ENCODE measurements at places on chromosomes 4 and X.

DNA sequence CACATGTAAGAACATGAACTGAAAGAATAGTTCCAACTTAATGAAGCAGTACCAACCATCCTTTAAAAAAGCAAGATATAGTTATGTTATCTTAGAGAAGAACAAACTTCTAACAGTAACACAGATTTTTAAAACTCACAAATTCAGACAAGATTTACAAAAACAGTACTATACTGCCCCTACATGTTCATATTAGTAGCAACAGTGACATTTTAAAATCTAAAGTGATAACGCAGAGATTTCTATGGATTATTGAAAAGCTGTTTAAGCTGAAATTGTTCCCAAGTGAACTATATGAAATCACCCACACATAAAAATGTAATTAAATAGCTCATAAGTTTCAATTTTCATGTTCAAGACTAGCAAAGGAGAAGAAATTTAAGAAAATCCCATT lies 166.0 kb downstream of the FBXW7 start:
- no peak for DNase-seq

DNA sequence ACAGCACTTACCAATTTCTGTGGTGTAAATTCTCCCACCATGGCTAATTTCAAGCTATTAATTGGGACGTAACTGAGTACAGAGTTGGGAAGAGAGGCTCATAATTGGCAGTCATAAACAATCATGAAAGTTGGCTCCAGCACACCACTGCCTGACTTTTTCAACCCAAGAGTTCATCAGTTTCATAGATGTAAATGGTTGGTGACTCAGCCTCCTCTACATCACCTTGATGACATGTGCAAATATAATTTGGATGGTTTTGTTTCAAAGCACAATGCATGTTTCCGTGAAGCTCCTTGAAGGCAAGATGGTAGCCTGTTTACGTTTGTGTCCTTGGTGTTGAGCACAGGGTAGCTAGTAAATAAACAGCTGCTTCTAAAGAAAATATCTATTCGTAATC lies 235.1 kb downstream of the LDB2 start:
- peak; percentile 19 for DNase-seq

DNA sequence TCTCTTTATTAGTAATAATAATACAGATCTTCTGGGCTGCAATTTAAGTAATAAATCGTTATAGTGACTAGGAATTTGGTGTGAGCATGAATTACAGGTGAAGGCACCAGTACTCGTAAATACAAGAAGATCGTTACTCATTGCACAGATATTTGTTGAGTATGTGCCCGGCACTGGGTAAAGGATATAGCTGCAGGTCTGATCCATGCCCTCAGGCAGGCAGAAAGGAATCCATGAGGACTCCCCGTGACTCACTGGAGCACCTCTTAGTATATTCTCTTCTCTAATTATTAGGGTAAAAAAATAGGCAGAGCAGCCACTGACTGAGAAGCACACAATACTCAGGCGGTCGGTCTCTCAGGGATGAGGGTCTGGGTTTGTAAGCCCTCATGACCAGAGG lies 868.3 kb downstream of the RAB28 start:
- no peak for DNase-seq

- DNase-seq, result no peak
These were observed 15.6 kb upstream of the TMEM131L start for GRCh38 chr4:153450544-153450917.

DNA sequence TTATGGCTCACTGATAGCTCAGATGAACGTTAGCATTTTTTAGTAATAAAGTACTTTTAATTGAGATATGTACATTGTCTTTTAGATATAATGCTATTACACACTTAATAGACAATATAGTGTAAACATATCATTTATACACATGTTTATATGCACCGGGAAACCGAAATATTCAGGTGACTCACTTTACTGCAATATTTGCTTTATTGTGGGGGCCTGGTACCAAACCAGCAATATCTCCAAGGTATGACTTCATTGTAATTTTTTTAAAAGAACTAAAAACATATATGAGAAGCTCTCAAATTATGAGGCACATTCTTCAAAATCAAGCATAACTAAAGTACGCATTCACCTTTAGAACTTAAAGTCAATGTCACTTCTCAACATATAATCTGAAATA lies 231.2 kb upstream of the SLC7A11 start:
- no peak for DNase-seq

DNA sequence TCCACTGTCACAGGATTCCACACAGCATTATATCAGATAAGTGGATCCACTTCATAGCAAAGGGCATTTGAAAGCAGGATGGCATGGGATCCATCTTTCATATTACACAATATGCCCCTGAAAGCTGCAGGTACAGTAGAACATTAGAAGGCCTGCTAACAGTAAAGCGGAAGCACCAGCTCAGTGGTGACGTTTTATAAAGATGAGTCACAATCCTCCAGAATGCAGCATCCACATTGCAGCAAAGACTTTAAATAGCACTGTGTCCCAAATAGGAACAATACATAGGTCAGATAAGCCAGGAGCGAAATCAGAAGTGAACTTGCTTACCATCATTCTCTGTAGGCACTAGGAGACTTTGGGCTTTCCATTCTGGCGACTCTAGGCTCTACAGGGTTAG lies 609.5 kb upstream of the FAT1 start:
- DNase-seq, result no peak

- no peak for DNase-seq
These were observed 197.6 kb downstream of the BCOR start for GRCh38 chrX:39899856-39900776.

DNA sequence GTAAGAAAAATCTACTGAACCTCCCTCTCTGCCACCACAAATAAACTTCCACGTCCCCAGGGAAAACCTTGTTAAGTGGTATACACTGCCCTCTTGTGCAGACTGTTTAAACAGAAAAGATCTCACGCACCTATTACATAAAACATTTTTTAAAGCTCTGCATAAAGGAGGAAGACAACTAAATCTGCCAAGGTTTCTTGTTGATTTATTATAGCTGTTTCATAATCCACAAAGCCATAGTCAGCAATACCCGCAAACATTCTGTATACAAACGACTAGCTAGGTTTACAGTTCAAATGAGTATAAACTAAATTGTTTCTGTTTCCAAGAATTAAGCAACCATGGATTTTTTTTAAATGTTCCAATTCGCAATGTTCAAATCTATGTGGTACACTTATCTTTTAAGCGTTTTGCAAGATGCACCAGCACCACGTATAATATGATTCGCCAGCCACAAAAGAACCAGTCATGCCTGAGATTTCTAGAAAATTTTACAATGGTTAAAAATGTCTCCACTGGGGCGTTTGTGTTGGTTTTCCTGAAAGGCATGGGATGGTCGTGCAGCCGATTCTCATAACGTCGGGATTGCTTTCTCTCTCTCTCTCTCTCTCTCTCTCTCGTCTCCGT lies 164.6 kb downstream of the PRKX start:
- peak; percentile 43 for DNase-seq

GRCh38 chr4:127188847-127189246 lies 443.9 kb upstream of the INTU start:
- no peak for DNase-seq

DNA sequence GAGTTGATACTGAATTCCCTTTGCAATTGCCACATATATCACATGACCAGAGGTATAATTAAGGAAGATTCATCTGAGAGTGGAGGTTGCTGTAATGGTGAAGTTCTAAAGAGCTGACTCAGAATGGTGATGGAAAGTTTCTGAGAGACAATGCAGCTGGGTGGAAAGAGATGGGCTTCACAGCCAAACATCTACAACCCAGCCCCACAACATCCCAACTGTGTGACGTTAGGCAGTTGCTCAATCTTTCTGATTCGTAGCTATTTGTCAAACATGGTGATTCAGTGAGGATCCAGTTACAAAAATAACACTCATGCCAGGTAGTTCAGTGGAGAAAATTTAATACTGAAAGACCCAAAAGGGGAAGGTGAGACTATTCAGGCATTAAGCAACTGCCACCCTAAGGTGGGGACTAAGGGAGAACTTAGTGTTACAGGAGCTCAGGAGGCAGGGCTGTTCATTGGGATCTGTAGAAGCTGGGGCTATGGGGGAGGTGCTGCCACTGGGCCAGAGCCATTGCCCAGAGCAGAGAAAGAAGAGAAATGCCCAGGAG lies 6.9 kb upstream of the AFF1 start:
- peak; percentile 98 for DNase-seq

DNA sequence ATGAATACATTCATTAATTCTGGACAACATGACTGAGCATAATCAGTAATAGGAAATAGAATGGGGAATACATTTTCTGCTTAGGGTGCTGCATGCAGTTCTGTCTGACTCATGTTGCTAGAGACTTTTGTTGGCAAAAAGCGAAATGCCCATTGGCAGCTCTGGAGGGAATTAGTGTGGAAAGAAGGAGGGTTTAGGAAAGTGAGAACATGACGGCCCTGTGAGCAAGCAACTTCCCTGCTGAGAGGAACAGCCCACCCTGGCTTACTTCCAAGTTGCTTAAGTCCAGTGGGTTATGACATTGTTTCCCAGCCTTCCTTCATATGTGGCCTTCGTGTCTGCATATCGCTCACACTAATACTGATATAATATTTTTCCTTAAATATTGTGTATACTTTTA lies 13.8 kb downstream of the MAD2L1 start:
- DNase-seq, result peak; percentile 83

DNA sequence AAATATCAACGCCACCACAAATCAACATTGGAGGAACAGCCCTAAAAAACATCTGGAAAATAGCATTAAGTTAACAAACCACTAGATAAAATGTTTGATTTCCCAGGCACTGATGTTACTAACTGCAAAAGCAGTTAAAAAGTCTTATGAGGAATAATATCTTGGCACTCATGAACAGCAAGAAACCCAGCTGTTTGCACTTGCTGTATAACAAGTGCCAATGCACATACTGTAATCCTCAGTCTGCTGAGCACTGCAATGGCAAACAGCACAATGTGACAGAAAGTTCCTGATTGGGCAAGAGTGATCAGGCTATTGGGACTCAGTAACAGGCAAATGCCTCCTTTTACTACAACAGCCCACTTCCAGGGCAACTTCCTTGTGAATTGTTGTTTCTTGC lies 20.8 kb upstream of the SEC24B start:
- no peak for DNase-seq

DNA sequence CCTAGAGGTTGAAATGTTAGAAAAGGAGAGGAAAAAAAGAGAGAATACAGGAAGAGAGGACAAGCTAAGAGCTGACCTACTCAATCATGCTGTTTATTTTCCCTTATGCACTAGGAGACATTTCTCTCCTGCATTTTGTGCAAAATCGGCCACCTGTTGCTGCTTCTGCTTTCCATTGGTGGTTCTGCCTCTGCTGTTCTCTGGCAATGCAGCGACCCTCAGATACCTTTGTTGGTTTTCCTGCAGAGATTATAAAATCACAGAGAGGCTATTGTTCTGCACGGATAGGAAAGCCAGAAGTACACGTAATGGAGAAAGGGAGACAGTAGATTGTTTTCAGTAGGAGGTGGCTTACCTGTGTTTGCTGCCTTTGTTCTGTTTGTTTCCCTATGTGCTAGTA lies 108.9 kb downstream of the UNC5C start:
- DNase-seq, result no peak

DNA sequence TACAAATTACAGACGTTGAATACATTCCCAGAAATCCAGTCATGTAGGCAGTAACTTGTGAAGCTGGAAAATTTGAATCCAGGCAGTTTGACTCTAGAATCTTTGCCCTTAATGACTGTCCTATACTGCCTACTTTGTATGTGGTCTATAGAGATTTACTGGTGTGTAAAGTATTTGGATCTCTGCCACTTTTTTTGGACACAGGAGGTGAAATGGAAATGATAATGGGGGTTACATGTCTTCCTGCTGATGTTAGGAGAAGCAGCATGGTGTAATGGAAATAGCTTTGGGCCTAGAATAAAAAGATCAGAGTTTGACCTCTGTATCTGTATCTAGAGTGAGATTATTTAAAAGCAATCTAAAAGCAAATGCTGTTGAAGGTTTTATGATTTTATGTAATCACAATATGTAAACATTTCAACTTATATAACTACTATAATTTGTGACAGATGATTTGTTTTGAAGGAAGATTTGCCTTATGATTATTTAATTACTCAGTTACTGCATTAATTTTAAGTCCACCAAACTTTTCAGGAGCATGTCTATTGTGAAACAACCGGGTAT lies 3.3 kb downstream of the COL4A5 start:
- no peak for DNase-seq

DNA sequence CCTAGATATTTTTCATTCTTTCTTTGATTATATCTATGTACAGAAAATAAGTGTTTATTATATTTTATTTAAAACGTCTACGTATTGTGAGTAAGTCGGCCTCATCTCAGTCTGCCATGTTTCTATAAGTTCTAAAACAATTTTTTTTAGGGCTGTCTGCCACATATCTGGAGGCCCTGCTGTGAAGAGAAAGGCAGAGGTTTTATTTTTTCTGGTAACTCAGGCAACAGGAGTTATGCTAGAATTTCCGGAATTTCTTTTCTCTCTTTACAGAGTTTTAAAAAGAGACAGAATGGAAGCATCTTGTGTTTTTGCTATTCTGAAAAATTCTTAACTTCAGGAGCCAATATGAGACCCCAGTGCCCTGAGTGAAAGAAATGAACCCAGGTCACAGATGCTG lies 1124.0 kb upstream of the TENM3 start:
- no peak for DNase-seq

GRCh38 chr4:98822144-98822543 lies 106.8 kb downstream of the EIF4E start:
- DNase-seq, result no peak

- no peak for DNase-seq
These were observed 187.7 kb downstream of the RAP1GDS1 start for GRCh38 chr4:98448908-98449307.

DNA sequence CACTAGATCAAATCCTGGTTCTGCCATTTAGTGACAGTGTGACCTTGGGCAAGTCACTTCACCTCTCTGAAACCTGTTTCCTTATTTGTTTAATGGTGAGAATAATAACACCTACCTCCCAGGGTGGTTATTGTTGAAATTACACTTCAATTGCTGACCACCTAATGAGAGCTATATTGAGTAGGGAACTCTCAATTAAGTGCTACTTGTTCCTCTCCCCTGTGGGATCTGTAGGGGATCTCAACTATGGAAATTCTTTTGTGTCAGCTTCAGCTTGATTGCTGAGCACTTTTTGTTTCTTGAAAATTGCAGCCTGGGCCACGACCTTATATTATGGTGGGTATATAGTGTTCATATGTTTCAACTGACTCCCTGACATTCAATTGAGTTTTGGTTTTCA lies 102.1 kb downstream of the SHROOM4 start:
- no peak for DNase-seq

DNA sequence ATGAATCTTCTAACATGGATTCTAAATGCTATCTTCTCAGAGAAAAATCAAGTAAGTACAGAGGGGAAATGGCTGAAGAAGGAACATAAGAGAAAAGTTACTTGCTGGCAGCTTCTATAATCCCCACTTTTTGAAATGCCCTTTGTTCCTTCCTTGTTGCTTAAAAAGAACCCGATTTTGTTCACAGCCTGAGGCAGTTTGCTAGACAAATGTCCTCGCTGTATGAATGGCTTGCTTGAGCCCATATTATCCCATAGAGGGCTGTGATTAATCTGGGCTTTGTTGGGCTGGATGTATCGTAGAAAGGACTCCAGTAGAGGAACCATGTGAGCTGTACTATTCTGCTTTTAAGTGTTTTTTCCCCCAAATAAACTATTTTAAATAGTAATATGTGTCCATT lies 134.3 kb upstream of the FGF13 start:
- no peak for DNase-seq
